Activated naive CD4-positive, alpha-beta T cell treated with anti-CD3 and anti-CD28 coated beads, Interleukin-2, amount 10 ng/mL, durations not matched to agents 7 days and 5 days (primary cell): ENCODE measurements at places on chromosomes 2 and 18.
A peak's percentile ranks its signal among the peaks of the same experiment; 100 is the strongest.

- DNase-seq = no peak
These were observed 47.4 kb upstream of the SLC1A4 start for GRCh38 chr2:64941801-64942200.

- DNase-seq = no peak
These were observed 70.6 kb downstream of the RPE start for GRCh38 chr2:210072922-210073509.

- no peak for DNase-seq
These were observed 94.1 kb downstream of the FAM161A start for GRCh38 chr2:61759718-61760117.

- DNase-seq = no peak
These were observed at the start of gene CAVIN2 for GRCh38 chr2:191846515-191847476. Gene CAVIN2, minus strand, starts transcription at chr2:191847088. Its CDS starts 163 bp downstream, at chr2:191846925.

DNA sequence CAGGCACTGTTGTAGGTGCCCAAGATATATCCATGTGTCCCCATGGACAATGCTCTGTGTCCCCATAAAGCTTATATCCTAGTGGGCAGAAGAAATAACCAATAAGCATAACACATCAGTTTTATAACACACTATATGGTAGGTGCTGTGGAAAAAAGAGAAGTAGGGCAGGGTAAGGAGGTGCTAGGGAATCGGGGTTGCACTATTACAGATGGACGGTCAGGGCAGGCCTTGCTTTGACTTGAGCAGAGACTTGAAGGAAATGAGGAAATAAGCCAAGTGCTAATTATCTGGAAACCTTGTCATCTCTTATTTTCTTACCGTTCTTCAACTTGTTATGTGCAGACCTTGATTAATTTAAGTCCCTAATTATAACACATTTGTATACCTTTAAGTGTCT is 82.0 kb downstream of the PHLPP1 start:
- no peak for DNase-seq

GRCh38 chr18:46481847-46482245 is 175.2 kb downstream of the LOXHD1 start:
- no peak for DNase-seq

- DNase-seq = peak; percentile 60
These were observed 21.3 kb downstream of the MALT1 start for GRCh38 chr18:58692422-58693185.

- no peak for DNase-seq
These were observed 233.1 kb downstream of the NR4A2 start for GRCh38 chr2:156099382-156099781.

- no peak for DNase-seq
These were observed 64.5 kb upstream of the NPAS2 start for GRCh38 chr2:100755441-100755840.

- DNase-seq = no peak
These were observed 97.4 kb upstream of the LCLAT1 start for GRCh38 chr2:30349691-30350090.

DNA sequence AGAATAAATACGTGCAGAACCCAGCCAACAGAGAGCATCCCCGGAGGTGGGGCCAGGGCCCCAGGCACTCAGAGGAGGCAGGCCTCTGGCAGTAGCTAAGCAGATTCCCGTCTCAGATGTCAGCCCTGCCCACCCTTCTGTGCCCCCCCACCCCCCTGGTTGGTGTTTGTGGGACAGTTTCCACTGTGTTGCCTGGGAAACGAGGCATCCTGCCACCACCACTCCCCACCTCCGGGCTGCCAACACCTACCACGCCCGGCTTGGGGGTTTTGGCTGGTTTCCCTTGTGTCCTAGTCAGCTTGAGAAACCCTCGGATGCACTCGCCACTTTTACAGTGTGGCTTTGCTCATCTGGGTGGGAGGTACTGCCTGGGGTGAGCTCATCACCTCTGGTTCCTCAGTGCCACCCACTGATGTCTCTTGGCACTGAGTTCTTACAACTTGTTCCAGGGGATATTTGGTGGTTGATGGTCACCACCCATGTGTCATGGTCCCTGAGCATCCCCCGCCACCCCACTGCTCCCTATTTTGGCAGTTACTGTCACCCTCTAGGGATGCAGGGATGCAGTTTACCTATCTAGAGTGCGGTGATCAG is 72.4 kb upstream of the YWHAQ start:
- peak; percentile 87 for DNase-seq

- no peak for DNase-seq
These were observed 99.6 kb downstream of the CELF4 start for GRCh38 chr18:37465958-37466357.

- no peak for DNase-seq
These were observed 66.7 kb downstream of the TMEM18 start for GRCh38 chr2:610491-610890.

GRCh38 chr18:42289526-42289925 is 334.5 kb downstream of the PIK3C3 start:
- no peak for DNase-seq

- peak; percentile 66 for DNase-seq
These were observed 111.4 kb downstream of the NFATC1 start for GRCh38 chr18:79507076-79507545.

DNA sequence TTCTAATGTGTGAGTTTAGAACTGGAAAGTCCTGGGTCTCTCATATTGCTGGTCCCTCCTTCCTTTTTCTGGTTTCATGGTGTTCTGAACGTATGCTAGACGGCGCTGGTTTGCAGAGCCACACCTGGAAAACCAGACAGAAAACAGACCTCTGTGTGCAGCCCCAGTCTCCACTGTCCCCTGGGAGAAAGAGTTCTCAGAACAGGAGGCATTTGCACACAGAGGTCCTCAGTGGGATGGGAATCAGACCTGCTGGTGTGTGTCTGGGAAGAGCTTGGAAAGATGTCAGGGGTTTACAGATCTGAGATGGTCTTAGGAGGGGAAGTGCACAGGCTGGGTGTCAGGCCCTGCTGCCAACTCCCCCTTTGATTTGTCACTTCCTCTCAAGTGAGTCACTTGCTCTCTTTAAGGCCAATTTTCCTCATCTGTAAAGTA is 14.9 kb upstream of the MBP start:
- no peak for DNase-seq

GRCh38 chr2:210224591-210224940 is 681 bp downstream of the ACADL start:
- DNase-seq = no peak

DNA sequence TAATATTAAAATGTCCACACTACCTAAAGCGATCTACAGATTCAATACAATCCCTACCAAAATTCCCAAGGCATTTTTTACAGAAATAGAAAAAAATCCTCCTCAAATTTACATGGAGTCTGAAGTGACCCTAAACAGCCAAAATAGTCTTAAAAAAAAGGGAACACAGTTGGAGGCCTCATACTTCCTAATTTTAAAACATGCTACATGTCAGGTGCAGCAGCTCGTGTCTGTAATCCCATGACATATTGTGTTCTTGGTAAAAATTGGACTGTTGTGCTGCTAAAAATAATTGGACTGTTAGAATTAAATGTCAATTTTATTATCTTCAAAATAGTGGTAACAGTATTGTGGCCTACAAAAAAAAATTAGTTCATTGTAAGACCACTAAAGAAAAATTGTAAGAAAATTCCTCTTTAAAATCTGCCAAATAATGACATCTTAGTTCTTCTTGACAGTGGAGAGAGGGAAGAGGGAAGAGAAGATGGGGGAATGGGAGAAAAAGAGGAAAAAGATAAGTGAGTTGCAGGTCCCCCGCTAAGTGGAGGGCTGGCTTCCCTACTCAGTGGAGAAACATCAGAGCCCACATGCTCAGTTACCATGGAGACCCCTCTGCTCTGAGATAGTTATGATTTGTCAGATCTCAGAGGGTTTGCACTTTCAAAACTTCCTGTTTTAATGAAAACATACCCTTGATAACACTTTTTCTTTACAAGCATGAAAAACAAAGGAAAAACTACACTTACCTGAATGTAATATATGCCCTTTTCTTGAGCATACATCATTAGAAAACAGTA is 46.5 kb downstream of the UNC50 start:
- DNase-seq = peak; percentile 43

- DNase-seq = peak; percentile 65
These were observed 23.5 kb upstream of the C18orf32 start for GRCh38 chr18:49510393-49511115.

- no peak for DNase-seq
These were observed 132.8 kb upstream of the L3MBTL4 start for GRCh38 chr18:6547476-6547875.

GRCh38 chr2:161651547-161651946 is 27.3 kb downstream of the SLC4A10 start:
- DNase-seq = no peak

DNA sequence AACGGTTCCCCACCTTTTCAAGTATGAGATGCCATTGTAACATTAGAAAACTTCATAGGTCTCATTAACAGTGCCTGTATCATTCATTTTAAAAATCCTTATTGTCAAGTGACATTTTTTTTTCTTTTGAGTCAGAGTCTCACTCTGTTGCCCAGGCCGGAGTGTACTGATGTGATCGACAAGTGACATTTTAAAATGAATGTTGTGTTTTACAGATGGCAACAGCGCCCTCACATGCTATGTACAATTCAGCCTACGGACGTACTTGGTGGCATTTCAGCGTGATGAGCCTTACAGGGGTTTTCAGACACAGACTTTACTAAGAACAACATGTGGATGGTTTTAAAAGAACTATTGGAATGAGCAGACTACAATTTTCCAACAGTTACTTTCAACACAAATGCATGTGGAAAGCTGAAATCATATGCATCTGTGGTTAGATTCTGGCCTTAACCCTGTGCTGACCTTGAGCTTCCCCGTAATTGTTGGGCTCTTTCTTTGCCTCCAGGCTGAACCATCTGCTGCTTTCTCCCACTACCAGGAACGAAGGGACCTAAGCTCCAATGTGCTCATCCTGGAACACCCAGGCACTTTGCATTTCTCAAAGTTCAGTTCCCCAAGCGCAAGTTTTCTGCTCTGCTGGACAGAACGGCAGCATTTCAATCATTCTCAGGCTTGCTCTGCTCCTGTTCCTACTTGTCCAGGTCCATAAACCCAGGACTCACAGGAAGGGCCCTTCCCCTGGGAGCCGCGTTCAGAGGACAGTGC is 119.9 kb upstream of the NDUFV2 start:
- DNase-seq = peak; percentile 49

DNA sequence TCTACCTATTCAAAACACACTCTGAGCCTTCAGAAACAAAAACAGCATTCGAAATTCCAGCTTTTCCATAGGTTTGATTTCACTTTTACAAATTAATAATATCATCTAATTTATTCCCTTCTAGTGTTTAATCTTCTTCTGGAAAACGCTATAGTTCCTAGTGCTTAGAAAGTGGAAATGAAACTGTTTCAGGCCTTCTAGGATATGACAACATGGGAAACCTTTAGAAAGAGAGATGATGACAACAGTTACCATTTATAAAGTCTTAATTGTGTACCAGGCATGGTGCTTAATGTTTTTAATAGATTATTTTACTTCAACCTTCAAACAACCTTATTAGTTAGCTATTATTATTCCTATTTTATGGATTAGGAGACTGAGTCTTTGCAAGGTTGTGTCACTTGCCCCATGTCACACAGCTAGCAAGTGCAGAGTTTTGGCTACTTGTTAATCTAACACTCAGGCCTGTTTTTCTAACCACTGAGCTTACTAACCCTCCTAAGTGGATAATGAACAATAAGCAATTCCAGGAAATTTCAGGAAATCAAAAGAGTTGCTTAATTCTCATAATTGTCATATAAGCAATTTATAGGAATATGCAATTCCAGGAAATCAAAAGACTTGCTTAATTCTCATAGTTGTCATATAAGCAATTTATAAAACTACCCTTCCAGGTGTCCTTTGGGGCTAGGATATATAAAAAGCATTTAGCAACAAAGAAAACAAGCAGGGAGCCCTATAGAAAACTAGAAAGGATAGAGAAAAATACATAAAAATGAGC is 206.0 kb downstream of the ZNF521 start:
- DNase-seq = no peak

GRCh38 chr2:65934992-65935629 is 499.8 kb upstream of the MEIS1 start:
- no peak for DNase-seq

- no peak for DNase-seq
These were observed 32.1 kb upstream of the EVA1A start for GRCh38 chr2:75592888-75593287.

DNA sequence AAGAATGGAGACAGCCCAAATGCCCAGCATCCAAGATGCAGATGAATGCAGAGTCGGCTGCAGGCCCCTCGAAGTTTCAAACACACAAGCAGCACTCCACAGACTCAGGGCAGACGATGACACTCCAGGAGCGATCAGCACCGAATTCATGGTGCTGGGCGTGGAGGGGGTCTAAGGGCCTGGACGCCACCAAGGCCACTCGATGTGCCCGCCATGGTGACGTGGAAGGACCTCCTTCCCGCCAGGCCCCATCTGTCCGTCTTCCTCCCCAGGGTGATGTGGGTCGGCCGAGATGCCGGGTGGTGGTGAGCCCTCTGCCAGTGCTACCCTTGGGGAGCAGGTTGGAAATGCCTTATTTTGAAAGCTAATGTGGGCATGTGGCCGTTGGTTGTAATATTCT is 9.4 kb downstream of the KIF1A start:
- peak; percentile 17 for DNase-seq

DNA sequence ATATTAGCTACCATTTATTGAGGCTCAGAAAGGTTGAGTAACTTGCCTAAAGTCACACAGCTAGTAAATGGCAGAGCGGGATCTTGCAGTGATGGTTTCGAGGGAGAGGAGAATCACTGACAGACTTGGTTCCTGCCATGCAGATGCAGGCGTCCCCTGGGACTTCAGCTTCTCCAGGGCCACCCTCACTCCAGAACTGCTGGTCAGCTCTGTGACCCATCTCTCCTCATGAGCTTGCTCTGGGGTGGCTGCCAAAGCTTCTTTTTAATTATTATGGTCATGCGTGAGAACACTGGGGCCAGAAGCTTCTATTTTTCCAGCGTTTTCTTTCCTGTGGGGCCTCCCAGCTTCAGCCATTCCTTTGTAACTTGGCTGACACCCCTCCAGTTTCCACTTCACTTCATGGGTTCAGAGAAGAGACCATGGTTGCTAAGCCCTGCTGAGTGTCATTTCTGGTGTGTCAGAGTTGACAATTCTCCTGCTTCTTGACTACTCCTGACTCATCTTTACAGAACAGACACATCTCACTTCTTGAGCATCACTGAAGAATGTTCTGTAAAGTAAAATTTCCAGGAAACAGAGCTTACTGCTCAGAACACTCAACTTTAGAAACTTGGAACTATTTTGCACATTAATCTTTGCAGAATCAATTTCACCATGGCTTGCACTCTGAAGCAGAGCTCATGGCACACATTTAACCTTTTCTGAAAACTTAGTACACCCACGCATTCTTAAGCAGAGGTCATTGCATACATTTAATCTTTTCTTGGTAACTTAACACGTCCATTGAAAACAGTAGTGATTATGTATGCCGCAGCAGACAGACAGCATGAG is 70.4 kb downstream of the IL1R2 start:
- no peak for DNase-seq
